Cerebellar nuclear complex (tissue), 1 donor: ENCODE measurements at places on chromosomes 13 and 19.

DNA sequence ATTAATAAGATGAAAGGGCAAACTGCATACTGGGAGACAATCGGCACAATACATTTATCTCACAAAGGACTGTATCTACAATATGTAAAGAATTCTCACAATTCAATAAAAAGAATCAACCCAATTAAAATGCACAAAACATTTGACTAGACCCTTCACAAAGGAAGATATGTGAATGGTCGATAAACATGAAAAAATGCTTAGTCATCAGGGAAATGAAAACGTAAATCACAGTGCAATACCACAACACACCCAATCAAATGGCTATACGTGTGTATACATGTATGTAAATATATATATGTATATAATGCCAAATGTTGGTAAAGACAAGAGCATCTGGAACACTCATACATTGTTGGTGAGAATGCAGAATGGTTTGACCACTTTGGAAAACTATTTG, 21.9 kb upstream of the RFC3 start:
- no peak for DNase-seq

DNA sequence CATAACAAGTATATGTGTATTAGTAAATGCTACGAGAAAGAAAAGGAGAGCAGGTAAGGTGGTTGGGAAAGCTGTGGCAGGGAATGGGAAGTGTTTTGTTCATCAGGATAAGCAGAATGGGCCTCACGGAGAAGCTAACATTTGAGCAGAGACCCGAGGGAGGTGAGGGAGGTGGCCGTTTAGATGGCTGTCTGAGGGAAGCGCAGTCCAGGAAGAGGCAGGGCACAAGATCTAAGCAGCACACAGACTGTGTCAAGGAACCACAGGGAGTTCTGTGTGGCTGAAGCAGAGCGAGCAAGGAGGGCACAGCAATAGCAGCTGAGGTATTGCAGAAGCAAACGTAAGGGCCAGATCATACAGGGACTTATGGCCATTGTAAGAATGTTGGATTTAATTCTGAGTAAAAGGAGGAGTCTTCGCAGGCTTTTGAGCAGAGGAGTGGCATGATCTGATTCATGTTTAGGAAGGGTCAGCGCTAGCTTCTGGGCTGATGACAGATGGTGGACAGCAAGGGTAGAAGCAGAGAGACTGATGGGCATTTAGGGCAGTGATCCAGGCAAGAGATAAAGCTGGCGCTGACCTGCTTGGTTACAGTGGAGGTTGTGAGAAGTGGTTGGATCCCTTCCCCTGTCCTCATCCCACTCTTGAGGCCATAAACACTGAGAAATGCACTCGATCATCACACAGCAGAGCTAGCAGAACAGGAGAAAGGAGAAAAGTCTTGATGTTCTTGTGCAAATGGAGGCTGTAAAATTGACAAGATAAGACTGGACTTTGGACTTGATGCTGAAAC, 199.9 kb downstream of the LACC1 start:
- DNase-seq: peak; percentile 59

DNA sequence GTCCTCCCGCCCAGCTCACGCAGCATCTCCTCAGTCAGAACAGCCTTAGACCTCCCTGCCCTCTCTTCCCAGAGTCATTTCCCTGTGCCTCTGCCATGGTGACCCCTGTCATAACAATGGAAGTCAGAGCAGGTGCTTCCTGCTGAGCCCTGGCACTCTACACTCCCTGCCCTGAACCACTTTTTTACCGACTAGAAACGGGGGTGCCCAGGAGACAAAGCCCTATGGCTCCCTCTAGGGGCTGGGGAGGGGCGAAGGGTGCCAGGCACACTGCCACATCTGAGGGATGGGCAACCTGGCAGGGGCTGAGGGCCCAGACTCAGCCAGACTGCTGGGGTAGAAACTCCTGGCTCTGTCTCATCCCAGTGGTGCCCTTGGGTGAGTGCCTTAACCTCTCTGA, 16.4 kb downstream of the ZNF574 start:
- DNase-seq: no peak

DNA sequence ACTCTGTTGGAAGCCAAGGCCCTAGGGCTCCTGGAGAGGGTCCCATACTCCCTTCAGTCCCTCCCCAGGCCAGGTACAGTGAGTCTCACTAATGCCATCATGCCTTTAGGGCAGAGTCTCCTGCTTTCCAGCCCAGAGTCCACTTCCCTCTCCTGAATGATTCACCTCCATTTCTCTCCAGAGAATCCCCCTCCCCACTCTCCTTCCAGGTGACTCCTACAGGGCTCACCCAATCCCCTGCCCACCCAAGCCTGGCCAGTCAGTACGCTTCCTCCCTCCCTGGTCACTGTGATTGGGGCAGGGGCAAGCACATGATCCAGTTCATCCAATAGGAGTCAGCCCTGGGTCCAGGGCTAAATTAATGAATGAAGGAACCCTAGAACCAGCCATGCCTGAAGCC, 35.0 kb upstream of the PNMA8B start:
- no peak for DNase-seq

GRCh38 chr19:1263188-1263587, 5.9 kb upstream of the CIRBP start:
- DNase-seq: no peak

DNA sequence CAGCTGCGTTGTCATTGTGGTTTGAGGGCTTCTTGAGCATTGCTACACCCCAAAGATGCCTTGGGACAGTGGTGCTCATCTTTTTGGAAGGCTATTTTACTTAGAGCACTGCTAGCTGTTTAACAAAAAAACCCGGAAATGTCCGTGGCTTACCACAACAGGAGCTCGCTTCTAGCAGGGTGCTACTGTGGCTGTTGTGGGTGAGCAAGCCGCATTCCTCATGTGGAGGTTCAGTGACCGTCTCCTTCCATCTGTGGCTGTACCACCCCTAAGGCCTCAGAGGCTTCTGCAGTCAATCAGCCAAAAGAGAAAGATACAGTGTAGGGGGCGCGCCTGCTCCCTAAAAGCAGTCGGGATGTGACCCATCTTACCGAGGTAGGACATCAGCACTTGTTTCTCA, 1004.2 kb downstream of the UQCRFS1 start:
- no peak for DNase-seq

DNA sequence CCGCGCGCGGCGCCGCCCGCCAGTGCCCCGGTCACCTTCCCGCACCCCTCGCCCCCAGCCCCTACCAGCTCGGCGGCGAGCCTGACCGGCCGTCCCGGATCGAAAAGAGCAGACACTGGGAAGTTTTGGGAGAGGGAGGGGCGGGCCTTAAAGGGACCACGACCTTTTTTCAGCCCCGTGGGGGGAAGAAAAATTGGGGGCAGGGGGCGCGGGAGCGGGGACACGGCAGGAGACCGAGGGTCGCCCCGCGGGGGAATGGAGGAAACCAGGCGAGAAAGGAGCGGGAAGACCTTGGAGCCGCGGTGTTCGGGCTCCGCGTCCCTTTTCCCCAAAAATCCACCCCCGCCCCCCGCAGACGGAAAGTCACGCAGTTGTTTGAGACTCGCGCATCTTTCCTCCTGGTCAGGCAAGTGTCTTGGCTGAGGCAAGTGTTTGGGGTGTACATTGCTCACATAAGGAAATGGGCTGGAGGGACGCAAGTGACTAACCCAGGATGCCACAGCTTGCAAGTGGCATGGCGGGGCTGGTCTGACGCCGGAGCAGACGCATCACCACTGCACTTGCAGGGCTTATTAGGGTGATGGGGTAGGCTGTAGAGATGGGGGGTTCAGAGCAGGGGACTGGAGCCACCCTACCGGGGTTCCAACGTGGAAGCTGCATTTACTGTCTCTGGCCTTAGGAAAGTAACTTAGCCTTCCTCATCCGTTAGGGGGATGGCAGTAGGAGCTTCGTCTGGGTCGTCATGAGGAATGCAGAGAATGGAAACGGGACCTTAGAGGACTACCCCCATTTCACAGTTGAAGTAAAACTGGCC, 2.7 kb upstream of the HNRNPL start:
- no peak for DNase-seq

DNA sequence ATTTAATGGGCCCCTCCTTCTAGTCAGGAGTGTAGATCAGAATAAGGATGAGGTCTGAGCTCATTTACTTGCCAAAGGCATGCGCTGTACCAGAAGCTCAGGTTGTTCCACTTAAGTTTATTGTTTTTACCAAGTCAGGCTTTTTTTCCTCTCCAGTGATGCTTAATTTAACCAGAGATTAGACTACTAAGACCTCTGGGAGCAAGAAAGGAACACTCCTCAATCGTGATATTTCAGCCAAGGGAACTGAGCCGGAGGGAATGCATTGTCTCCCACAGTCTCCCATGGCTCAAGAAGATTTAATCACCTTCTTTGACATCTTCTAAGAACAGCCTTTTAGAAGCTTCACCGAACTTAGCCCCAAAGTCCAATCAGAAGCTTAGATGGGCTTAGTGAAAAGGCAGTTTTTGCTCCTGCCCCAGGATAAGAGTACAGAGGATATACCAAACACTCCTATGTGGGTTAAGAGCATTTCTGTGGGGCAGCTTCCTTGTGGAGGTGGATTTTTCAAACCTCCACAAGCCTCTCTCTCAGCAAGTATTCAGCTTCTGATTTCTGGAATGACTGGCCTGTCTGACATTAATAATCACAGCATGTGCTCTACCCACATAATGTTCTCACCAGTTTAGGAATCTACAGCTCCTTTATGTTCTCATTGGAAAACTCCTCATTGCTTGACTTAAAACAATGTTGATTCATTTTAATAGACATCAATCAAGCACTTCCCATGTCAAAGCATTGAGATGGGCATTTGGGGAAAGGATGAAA, 322.7 kb downstream of the SUCLA2 start:
- DNase-seq: no peak

GRCh38 chr19:49514151-49514550, 1.7 kb downstream of the FCGRT start:
- no peak for DNase-seq

GRCh38 chr13:27264181-27264580, 6.4 kb upstream of the RASL11A start:
- DNase-seq: no peak

- DNase-seq: no peak
Measured at GRCh38 chr19:30017172-30017571, 75.1 kb downstream of the URI1 start.

- DNase-seq: no peak
Measured at GRCh38 chr19:4256563-4256962, 9.7 kb downstream of the YJU2 start.

- DNase-seq: no peak
Measured at GRCh38 chr19:45443462-45444317, 20.0 kb upstream of the ERCC1 start.

- no peak for DNase-seq
Measured at GRCh38 chr19:57466489-57466888, 9.5 kb upstream of the VN1R1 start.

DNA sequence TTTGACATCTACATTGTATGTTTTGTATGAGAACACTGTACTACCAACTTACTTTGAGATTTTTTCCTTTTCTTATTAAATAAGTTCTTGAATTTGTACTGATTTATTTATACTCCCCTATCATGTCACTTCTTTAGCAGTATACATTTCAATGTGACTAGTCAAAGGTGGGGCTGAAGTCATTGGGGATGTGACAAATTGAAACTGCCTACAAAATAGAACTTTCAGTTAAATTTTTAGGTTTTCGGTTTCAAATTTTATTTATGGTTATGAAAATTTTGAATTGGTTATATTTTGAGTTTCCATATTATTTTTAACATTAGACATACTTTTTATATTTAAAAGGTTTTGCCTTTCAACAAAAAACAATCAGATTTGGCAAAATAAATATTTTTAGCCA, 221.6 kb downstream of the NBEA start:
- no peak for DNase-seq

DNA sequence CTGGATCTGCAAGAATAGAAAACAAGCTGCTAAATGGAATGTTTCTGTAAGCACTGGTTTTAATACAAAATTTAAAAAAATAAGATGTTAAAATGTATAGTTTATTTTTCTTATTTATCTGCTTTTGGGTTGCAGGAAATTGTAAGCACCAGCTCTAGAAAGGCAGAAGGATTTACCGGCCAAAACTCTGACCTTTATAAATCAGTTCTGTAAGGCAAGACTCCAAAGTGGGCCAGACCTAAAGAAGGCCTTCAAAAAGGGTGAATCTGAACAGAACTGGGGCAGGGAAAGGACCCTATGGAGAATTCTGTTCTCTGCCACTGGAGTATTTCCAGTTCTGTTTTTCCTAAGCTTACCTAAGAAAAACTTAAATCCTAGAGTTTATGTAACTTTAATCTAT, 19.3 kb downstream of the ZNF100 start:
- no peak for DNase-seq

- DNase-seq: no peak
Measured at GRCh38 chr13:109271555-109272541, 514.5 kb downstream of the IRS2 start.

DNA sequence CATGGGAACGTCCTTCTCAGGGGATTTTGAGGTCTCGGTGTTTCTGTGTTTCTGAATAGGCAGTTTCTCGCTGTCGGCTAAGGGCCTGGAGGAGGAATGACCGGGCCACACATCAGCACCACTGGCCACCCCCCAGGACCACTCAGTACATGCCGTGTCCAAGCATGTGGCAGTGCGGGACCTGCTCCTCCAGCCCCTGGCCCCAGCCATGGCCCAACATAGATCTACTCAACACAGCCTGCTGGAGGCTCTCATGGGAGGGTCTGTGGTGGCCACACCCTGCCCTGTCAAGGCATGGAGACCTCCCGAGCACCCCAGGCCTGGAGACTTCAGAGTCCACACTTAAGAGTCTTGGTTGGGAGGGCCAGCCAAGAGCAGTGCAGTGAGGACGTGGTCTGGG, 17.5 kb downstream of the IZUMO4 start:
- DNase-seq: no peak

DNA sequence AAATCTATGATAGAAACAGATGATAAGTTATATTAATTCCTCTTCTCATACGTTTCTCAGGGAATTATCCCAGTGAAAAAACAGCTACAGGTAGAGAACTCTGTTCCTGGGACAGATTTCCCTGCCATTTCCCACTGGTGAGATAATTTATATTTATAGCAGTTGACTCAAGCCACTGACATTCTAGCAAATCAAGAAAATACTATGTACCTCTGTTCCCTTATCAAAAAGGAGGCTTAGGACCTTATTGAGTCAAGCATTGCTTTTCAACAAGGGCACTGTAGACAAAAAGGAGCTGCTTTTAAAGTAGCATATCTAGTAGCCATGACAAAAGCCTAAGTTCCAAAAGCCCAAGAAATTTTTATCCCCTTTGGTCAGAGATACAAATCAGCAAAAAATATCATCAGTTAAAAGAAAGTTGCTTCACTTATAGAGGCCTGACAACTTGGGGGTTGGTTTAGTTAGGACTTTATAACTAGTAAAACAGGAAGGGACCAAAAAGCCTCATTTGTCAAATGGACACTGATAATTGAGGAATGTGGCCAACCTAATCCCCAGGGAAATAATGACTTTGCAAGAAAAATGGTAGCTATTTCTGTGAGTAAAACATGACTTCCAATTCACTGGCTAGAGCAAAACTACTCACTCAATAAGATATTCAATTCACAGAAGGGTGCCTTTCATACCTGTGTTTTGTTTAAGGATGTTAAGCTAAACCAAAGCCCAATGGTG, 652.5 kb downstream of the SLITRK1 start:
- no peak for DNase-seq

GRCh38 chr13:52703482-52703881, 36.1 kb downstream of the CNMD start:
- no peak for DNase-seq
